ENCODE measurements at places on chromosomes 11 and 22.
A peak's percentile ranks its signal among the peaks of the same experiment; 100 is the strongest.

DNA sequence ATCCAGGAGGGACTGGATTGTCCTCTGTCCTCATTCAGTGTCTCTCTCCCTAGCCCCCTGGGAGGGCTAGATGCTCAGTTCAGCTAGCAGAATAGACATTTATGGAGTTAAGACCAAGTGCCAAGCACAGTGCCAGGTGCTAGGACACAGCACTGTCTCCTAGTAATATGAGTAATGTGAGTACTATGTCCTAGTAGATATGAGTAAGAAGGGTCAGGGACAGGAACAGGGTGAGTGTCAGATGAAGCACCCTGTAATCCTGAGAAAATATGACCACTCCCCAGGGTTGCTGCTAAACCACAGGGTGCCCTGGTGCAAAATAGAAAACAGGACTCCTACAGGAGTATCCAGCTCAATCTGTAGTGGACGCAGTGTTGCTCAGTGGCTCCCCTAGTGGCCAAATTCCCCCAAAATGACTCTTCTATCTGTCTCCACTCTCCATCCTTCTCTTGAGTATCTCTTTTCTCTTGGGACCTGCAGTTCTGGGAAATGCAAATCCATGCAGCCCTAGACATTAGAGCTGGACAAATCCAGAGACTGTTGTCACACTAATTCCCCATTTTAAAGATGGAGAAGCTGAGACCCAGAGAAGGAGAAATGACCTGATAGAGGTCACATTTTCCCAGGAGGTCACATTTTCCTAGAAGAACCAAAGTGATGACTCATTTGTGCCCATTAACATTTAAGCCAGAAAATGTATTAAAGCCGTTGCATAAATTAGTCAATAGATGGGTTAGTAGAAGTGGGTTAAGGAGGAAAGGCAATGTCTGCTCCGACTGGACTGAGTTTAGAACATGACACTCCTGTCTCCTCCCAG is 214.3 kb downstream of the NXPE2 start:
- ATAC-seq, result peak; percentile 21

GRCh38 chr11:73306069-73306841 is 1.8 kb upstream of the ARHGEF17 start:
- ATAC-seq, result no peak

GRCh38 chr11:23494981-23495380 is 634.7 kb upstream of the CCDC179 start:
- ATAC-seq, result no peak

GRCh38 chr22:28505416-28506149 is 174.1 kb downstream of the TTC28 start:
- no peak for ATAC-seq

GRCh38 chr11:69207165-69207889 is 51.6 kb downstream of the SMIM38 start:
- ATAC-seq, result no peak

DNA sequence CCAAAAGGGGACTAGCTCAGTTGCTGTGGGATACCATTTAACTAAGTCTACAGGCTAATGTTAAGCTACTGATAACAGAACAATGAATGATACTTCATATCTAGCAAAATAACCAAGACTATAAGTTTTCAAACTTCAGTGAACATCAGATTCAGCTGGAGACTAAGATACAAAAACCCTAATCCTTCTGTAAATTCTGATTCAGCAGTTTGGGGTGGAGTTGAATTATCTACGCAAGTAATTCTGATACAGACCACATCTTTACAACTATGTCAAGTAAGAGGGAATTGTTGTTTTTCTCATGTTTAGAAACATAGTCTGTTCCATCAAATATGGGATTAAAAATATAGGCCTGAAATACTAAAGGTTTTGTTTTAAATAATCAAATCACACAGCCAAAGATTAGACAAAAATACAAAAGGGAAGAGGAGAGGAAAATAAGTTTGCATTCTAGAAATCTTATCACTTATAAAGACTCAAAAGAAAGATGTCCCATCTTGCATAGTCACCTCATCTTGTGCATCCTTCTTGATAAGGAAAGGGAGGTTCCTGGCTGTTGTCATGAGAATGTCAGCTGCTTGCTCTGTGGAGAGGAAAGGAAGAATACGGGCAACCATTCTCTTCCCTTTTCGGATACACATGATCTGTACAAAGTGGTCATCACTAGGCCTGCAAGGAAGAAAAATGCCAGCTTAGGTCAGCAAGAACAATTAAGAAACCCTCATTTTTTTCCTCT is 21.4 kb downstream of the PATL1 start:
- no peak for ATAC-seq

DNA sequence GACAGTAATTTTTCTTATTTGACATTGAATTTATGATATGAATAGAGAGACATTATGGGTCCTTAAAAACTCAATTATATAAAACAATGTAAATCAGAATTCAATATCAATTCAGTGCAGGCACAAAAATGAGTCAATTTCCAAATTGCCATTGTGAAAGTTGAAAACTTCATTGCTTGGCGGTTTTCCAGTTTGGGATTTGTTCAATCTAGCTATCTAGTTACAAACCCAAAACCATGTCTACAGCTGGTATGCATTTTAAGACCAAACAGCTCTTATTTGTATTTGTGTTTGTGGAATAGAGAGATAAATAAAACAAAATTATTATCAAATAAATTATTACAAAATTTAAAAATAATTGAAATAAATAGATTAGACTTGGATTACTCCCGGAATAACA is 1206.6 kb upstream of the RAG2 start:
- ATAC-seq, result no peak

- no peak for ATAC-seq
Measured at GRCh38 chr11:33654594-33654993, 46.0 kb downstream of the C11orf91 start.

DNA sequence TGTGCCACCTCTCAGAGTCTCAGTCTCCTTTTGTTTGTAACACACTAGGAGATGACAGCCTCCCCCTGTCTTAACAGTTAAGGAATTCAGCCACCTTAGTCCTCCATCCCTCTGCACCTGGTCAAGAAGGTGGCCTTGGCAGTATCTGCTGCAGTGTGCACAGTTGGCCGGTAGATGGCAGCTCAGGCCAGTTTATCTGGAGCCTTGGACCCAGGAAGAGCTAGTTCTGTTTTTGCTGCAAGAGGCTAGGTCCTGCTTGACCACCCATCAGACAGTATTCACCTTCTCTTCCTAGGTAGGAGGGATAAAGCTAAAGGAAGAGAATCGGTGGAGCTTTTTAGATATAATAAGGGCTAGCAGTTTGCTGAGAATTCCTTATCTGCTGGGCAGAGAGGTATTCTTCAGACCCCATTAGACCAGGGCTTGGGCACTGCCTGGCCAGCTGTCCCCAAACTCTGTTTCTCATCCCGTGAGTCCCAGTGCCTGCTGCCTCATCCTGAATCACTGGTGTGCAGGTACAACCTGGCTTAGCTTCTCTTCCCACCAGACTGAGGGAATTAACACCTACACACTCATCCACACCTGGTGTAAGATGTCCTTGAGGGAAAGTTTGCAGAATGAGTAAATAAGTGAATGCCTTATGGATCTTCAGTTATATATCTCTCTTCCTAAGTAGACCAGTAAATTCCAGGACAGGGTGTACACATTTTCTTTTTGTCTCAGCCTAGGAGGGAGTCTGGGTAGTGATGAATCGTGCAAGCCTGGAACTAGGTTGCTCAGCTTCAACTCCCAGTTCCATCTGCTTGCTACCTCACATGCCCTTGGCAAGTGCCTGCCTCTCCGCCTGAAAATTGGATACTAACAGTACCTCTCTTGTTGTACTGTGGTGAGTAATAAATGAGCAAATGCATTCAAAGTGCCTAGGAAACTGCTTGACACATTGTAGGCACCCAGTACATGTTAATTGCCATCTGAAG is 70.8 kb upstream of the NARS2 start:
- peak; percentile 73 for ATAC-seq

DNA sequence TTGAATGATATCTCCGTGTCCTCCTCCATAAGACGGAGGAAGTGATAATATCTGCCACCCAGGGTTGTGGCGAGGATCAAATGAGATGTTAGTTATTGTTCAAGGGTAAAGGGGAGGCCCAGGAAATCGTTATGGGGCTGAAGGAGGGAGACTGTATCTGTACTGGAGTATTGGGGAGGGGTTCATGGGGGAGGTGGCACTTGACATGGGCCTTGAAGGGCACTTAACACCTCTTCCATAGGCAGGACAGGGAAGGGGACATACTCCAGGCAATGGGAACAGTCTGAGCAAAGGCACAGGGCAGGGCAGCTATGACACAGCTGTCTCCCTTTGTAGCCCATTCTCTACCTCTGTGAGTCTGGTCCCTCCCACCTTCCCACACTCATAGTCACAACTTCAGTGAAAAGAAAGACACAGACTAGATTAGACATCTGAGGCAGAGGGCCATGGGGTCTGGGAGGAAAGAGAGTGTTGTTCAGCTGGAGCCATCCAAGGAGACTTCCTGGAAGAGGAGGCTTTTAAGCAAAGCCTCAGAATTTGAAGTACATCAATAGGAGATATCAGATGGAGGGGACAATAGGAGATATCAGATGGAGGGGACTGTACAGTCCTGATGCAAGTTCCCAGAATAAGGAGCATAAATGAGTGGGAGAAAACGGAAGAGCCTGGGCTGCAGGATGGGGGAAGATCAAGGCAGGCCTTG is 15.8 kb upstream of the DGKZ start:
- ATAC-seq, result no peak

DNA sequence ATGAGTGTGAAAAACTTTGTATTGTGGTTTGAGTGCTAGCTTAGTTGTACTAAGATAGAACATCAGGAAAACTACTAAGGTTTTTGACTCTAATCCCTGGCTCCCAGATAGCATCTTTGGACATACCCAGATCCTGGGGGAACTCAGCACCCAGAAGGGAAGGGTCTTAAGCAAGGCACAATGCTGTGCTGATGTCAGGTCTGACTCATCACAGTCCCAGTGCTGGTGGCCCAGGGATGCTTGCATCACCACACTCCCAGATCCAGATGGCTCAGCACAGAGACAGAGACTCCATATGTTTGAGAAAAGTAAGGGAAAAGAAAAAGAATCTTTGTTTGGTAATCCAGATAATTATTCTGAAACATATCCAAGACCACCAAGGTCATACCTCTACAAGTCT is 18.3 kb upstream of the OR56A3 start:
- ATAC-seq, result no peak

- no peak for ATAC-seq
Measured at GRCh38 chr22:50318698-50319411, 8.0 kb downstream of the DENND6B start.

DNA sequence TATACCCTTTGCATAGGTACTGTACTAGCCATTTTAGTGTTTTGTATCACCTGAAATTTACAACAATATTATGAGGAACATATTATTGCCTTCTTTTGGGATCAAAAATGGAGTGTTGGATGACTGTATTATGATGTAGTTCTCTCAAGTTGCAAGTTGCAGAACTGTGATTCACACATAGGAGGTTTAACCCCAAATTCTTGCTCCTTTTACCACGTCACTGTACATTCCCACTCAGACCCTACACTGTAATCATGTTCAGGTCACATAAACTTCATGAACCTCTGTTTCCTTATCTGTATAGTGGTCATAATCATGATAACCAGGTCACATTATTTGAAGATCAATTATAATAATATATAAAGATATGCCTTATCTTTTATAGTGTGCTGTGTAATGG is 925.1 kb upstream of the TENM4 start:
- no peak for ATAC-seq

- no peak for ATAC-seq
Measured at GRCh38 chr11:92907671-92908070, 61.8 kb upstream of the MTNR1B start.

- ATAC-seq, result peak; percentile 81
Measured at GRCh38 chr22:36365020-36365411, 22.8 kb downstream of the MYH9 start.

GRCh38 chr11:128324531-128325141 is 262.7 kb downstream of the ETS1 start:
- no peak for ATAC-seq

- no peak for ATAC-seq
Measured at GRCh38 chr11:46386674-46387073, 4.9 kb downstream of the CHRM4 start.

- no peak for ATAC-seq
Measured at GRCh38 chr11:103903621-103904323, 132.7 kb upstream of the DDI1 start.

- ATAC-seq, result no peak
Measured at GRCh38 chr11:7892840-7893254, 38.2 kb downstream of the OR10A6 start.

DNA sequence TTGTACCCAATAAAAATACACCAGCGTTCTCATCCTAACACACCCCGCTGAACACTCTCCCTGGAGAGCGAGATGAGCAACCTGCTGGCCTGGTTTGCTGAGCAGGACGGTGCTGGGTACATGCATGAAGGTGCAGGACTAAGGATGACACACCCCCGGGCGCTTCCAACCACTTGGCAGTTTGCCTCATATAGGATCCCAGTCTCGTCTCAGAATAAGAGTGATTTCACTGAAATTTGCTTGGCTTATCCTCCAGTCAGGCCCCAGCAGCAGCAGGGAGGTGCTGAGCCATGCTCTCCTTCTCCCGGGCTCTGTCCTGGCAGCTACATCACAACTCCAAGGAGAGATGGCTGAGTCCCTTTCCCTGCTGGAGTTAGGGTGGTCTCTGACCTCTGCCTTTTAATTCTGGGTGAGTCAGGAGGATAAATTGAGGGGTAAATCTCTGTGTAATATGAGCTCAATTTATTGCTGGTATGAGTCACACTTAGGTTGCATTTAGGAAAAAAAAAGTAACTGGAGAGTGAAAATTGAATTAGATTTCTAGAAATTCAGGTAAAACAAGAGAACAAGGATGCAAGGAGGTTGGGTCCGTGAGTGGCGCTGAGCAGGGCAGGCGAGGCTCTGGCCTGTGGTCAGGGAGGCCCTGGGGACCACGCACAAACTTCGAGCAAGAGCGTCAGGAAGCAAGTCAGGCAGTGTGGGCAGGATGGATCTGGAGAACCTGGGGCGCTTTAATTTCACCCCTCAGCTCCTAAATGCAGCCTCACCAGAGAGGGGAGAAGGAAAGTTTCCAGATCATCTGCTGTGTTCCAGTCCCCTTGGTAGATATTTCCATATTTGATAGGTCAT is 974.0 kb downstream of the TBC1D22A start:
- no peak for ATAC-seq

- no peak for ATAC-seq
Measured at GRCh38 chr11:57779276-57779675, 17.7 kb downstream of the CTNND1 start.

DNA sequence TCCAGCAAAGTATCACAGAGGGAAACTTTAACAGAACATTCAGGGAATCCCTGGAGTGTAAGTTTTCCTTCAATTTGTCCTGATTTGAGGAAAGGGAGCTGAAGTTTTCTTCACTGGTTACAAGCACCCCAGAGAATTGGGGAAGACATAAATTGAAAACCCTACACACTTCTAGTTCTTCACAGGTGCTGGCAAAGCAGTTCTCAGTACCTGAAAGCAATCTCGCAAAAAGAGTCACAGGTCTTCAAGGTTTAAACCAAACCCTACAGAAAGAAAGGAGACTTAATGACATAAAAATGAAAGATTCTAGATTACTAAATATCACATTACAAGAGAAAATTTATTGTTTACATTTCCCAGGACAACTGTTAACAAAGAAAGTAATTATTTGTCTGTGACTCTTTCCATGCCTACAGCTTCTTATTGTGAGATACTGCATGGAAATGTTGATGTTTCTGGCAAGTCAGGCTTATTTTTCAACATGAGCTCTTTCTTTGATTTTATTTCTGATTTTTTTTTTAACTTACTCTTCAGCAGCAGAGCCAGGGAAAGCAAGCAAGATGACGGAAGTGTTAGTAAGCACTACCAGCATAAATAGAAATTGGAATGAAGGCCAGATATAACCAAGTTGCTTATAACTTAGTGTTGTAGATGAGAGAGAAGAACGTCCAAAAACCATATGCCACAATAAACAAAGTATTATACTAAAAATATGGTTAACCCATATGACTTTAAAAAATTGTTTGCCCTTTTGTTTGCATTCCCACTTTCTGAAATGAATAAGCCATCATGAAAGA is 44.1 kb downstream of the FANCF start:
- ATAC-seq, result no peak

All from motor neuron (in vitro differentiated cells).